ENCODE measurements at places on chromosomes 4 and X.

- no peak for DNase-seq
These were observed 12.4 kb upstream of the FRYL start for GRCh38 chr4:48792348-48793006.

GRCh38 chr4:123632693-123633030 is 236.1 kb downstream of the SPRY1 start:
- no peak for DNase-seq

DNA sequence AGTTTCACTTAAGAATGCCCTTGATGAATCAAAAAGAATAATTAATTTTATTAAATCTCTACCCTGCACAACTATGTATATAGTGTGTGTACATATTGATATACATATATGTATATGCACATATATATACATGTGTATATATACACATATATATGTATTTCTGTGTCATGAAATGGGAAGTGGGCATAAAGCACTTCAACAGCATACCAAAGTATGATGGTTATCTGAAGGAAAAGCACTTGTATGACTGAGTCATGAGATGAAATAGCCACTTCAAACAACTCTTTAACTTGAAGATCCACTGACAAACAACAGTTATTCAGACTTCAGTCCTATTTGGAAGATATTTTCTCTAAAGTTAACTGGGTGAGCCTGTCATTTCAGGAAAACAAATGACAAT is 16.3 kb downstream of the RNF128 start:
- DNase-seq = no peak

DNA sequence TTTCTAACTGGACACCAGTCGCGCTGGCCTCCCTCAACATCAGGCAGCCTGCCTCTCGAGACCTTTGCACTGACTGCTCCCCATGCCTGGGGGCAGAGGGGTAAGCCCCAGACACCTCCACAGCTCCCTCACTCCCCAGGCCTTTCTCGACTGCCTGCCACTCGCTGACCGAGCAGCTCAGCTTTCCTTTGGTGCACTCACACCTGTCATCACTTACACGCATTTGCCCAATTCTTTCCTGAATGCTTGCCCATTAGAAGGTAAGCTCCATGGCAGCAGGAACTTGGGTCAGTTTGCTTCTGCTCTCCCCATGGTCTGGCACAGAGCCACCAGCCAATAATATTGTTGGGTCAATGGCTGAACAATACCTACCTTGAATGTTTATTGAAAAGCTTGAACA is 32.2 kb upstream of the PROM1 start:
- no peak for DNase-seq

- DNase-seq = no peak
These were observed 66.1 kb downstream of the SNX25 start for GRCh38 chr4:185275501-185275900.

- DNase-seq = no peak
These were observed 103.7 kb upstream of the TENM3 start for GRCh38 chr4:182139491-182139890.

- DNase-seq = no peak
These were observed 132.8 kb downstream of the CAMK2D start for GRCh38 chr4:113628711-113629110.

DNA sequence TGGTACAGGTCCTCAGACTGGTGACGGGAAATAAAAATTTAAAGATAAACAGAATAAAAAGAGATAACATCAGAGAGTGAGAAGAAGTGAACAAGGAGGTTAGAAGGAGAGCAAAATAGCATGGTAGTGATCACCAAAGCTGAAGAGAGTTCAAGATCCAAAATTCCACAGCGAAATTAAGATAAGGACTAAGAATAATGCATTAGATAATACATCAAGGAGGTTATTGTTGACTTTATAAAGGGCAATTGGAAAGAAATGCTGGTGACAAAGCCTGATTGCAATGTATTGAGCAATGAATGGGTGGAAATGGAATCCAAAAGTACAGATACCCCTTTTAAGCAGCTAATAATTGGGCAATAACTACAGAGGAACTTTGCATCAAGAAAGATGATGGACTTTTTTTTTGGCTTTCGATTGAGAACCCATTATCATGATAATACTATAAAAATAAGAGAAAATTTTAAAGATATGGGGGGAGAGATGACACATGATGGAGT is 101.6 kb upstream of the MAP9 start:
- no peak for DNase-seq

- no peak for DNase-seq
These were observed 827.2 kb downstream of the FSTL5 start for GRCh38 chr4:161336621-161337020.

DNA sequence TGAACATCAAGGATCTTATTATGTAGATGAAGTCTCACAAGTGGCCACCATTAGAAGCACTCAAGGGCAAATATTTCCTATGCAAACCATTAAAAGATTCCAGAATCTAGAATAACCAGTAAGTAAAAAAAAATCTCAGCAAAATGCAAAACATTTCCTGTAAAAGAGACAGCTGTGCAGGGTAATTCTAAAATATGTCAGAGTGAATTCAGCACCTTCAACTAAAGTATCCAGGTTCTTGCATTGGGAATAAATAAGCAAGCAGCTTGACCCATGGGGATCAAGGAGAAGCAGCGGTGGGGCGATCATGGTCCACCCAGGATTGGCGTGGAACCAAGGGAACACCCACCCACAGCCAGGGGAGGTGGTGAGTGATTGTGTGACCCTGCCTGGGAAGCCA is 2188.9 kb downstream of the PCDH7 start:
- DNase-seq = no peak

DNA sequence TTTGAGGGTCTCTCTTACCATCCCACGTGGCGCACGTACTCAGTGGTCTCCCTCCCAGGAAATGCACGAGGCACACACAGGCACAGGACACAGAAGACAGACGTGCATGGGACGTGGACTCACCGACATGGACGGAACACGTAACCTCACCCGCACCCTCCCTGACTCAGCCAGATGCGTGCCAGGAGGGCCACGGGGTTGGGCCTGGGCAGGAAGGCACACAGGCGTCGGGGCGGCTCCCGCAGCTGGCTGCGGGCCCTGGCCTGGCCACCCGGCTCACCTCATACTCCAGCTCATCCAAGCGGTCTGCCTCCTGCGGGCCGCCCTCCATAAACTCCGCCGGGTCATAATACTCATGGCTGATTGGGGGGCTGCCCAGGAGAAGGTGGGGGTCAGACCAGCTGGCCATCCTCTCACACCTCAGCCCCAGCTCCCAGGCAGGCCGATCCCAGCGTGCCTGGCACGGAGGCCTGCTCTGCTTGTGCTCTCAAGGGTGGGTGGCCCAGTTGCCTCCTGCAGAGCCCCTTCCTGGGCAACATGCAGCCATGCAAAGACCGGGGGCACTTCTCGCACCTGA is 12.6 kb downstream of the SSR4 start:
- DNase-seq = no peak

DNA sequence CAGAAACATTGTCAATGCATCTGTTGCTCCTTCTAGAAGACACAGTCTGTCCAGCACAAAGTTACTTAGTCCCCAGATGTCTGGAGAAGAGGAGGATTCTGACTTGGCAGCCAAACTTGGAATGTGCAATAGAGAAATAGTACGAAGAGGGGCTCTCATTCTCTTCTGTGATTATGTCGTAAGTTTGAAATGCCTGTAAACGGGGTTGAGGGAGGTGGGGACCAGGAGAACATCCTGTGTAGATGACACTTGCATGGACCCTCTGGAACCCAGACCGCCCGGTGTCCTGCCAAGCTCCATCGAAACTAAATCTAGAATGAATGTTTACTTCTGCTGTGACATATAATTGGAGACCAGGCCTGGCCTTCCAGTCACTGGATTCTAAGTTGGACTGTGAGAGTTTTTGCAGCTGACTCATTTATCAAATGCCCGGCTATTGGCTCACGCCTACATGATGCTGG is 45.0 kb upstream of the MSANTD1 start:
- DNase-seq = no peak

DNA sequence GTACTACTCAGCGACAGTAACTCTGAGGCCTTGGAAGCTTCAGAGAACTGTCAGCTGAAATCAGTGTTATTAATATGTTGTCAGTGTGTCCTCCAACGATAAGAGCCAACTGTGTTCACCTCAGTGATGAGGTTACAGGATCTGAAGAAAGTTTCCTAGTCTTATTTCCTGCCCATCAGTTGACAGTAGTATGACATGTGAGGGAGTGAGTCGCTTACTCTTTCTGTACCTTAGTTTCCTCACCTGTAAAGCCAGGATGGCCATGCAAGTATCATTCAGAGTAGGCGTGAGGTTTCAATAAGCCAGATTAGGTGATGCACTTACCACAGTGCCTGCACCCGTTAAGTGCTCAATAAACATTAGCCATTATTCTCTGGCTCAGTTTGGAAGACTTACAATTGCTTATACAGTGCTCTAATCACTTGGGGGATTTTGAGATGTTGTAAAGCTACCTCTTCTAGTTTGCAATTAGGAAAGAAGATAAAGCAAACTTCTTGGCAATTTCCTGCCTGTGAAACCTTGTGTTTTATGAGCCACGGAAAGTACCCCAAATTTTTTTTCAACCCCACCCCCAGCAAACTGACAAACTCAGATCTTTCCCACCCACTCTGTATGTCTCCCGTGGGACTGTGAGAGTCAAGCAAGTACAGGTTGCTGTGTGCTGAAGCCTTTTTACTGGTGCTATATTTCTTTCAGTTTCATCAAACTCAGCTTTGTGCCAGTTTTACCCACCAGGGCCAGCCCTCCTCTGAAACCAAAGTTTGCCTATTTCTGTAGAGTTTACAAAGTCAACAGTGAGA is 62.2 kb downstream of the ANXA3 start:
- no peak for DNase-seq

DNA sequence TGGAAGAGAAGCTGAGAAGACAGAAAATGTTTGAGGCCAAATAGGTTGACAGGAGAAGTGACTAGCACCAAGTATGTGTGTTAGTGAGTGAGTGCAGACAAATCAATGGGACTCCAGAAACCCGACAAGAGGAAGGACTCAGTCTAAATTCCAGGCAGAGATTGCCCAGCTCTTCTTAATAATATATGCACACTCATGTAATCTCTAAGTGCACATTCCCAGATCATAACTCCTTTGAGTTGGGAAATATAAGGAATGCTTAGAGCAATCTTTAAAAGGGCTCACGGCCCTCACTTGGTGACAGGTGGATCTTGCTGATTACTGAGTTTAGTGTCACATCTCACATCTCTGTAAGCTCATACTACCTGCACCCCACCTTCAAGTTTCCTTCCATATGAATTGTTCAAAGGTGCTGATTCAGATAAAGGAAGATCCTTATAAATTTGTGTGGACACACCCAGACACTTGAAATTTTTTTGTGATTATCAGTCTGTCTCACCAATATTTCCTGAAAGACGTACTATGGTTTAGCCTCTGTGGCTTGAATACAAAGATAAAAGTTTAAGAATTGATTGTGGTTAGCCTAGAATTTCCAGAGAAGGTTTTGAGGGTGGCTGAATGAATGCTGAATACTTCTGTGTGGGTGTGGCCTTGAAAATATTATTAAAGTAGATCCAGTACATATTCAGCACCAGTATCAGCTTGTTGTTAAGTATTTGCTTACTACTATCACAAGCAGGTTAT is 205.1 kb upstream of the UGT8 start:
- DNase-seq = no peak

- no peak for DNase-seq
These were observed 92.2 kb downstream of the DDIT4L start for GRCh38 chr4:100098011-100098545.

DNA sequence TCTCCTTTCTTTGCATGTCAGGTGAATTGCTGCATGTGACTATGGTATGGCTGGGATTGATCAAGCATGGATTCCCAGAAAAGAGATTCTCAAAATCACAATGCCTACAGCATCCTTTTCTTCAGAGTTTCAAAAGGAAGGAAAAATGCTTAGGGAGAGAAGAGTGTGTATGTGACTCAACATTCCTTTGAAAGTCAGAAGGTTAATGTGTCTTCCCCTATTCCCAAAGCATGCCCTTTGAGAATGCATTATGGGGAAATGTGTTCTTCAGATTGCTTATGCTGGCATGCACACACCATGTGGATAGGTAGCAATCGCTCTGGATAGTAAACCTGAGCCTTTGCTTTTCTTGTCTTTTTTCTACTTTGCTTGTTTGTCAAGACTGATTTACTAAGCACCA is 78.5 kb downstream of the ELOVL6 start:
- DNase-seq = no peak

- no peak for DNase-seq
These were observed 31.9 kb downstream of the DTHD1 start for GRCh38 chr4:36313301-36313700.

DNA sequence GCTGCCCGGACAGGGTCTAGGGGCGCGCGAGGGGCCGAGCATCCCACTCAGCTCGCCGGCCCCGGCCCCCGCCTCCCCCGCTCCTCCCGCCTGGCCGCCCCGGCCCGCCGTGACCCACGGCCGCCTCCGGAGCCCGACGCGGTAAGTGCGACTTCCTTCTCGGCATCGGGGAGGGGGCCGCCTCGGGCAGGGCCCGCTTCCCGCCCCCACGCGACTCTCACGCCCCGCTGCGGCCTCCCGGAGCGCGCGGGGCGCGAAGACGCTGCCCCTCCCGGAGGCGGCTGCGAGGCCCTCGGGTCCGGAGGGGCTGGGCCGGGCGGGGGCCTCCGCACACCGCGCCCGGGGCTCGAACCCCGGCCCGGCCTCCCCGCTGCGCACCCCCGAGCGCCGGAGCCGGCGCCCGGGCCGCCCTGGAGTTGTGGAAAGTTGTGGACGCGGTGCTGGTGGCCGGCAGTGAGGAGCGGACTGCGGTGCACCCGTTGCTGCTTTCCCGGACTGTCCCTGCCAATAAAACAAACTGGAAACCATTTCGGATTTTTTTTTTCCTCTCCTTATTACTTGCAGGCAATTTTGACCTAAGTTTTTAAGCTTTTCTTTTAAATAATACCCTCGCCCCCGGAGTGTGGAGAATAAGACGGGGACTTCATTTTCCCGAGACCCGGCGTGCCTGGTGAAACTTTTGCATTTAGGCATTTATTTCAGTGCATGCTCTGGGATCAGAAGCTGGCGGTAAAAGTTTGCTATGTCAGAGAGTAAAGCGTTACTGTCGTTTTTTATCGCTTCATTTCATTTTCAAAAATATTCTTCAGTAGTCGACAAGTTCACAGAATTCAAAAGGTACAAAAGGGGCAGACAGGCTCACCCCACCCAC is 13.0 kb upstream of the TMEM156 start:
- DNase-seq = peak; percentile 16

- DNase-seq = no peak
These were observed 336.4 kb upstream of the NOCT start for GRCh38 chr4:138678985-138679746.

DNA sequence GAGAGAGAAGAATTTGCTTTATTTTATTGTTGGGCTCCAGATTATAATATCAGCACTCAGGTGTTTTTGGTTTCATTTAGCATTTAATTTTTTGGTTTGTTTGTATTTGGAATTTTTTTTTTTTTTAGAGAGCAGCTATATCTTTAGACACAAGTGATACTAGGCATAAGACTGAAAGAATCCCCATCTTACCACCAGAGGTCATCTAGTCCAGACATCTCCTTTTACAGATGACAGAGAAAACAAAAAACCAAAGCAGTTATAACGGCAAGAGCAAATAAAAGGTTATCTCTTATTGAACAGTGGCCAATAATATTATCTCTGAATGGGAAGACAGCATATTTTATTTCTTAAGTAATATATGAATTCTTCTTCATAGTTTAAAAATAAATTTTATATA is 22.8 kb downstream of the USP38 start:
- no peak for DNase-seq

All from stimulated activated CD8-positive, alpha-beta memory T cell treated with anti-CD3 and anti-CD28 coated beads, Interleukin-2, amount 100 ng/mL, for 1 hour (primary cell).